Kidney (tissue), 22 donors: ENCODE measurements at places on chromosomes 2 and 18. TPM values are rescaled to one million over a fixed set of nuclear protein-coding genes. Genes with fewer than 3 reads are reported as not detected.

- H3K4me3 ChIP-seq = no peak overlapping the region
- no peak overlapping the region for H3K27ac ChIP-seq
- H3K36me3 ChIP-seq = no peaks in the 10 kb centered on the region
- no peak for DNase-seq
- no peaks in the 10 kb centered on the region for H3K4me1 ChIP-seq
These were observed 296.9 kb downstream of the RND3 start for GRCh38 chr2:150190546-150190945.

GRCh38 chr2:145563741-145564615 lies 1044.1 kb upstream of the ZEB2 start:
- H3K36me3 ChIP-seq = no peaks in the 10 kb centered on the region
- H3K4me3 ChIP-seq = no peak overlapping the region
- no peaks in the 10 kb centered on the region for H3K27me3 ChIP-seq
- DNase-seq = peak; percentile 92
- H3K4me1 ChIP-seq = no peaks in the 10 kb centered on the region

DNA sequence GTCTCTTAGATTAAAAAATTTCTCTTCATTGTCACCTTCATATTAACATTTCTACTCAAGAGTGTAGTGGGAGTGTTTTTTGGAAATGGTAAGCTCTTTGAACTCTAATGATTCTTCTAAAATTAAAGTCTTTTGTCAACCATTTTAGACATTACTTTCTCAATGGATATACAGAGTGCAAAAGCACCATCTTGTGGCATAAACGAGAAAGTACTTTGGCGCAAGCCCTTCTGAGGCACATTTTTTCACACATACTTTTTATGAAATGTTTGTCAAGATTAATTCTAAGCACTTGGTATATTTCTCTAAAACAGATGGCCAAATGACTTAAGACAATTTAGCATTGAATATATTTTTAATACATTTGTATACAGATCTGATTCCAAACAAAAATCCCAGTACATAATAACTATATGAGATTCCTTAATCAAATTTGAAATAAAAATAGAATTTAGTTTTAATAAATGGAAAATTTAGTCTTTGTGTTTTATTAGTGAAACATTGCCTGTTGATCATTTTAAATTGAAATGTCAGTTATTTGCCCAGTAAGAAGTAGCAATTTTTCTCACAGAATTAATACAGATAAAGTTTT lies 63.3 kb upstream of the GALNT5 start:
- peak; percentile 12 for DNase-seq
- H3K4me3 ChIP-seq = no peak overlapping the region
- H3K27me3 ChIP-seq = no peaks in the 10 kb centered on the region
- no peaks in the 10 kb centered on the region for H3K36me3 ChIP-seq
- no peak overlapping the region for H3K27ac ChIP-seq
- no peaks in the 10 kb centered on the region for H3K4me1 ChIP-seq

Gene PCARE
- total RNA-seq = not detected

Gene TNS1
- total RNA-seq = 471 TPM

Gene TTLL4
- 30.7 TPM for total RNA-seq
